ENCODE measurements at places on chromosomes 5 and 9. TPM values are rescaled to one million over a fixed set of nuclear protein-coding genes. Genes with fewer than 3 reads are reported as not detected.

FCN2 gene
- not detected for total RNA-seq

GABRA1 gene
- not detected for total RNA-seq

PCDHB11 gene
- under 0.01 TPM for total RNA-seq

ANXA2R gene
- 1.6 TPM for total RNA-seq

LRRC19 gene
- total RNA-seq: not detected

SPRY4 gene
- total RNA-seq: 8.9 TPM

MARCHF11 gene
- not detected for total RNA-seq

PPP2R2B gene
- under 0.01 TPM for total RNA-seq

TMEM215 gene
- not detected for total RNA-seq

TNFSF8 gene
- total RNA-seq: not detected

NFIB gene
- 14.1 TPM for total RNA-seq

PRUNE2 gene
- total RNA-seq: 3.6 TPM

SLC2A8 gene
- total RNA-seq: 9.2 TPM

COL23A1 gene
- not detected for total RNA-seq

CANX gene
- 245 TPM for total RNA-seq

PPIC gene
- 16.8 TPM for total RNA-seq

TMEM252 gene
- total RNA-seq: not detected

PCDH1 gene
- total RNA-seq: 0.15 TPM

ADRA1B gene
- total RNA-seq: 2.4 TPM

TTC23L gene
- total RNA-seq: under 0.01 TPM

GLDC gene
- total RNA-seq: 0.34 TPM

CARD6 gene
- total RNA-seq: 2.4 TPM

MARVELD2 gene
- 2.2 TPM for total RNA-seq

CCNO gene
- not detected for total RNA-seq

CCDC192 gene
- not detected for total RNA-seq

SV2C gene
- not detected for total RNA-seq

IL5 gene
- total RNA-seq: not detected

DMXL1 gene
- total RNA-seq: 11.3 TPM

LAMC3 gene
- total RNA-seq: 0.74 TPM

FGF18 gene
- total RNA-seq: not detected

SPINK4 gene
- not detected for total RNA-seq

IFNB1 gene
- total RNA-seq: not detected

NTRK2 gene
- total RNA-seq: under 0.01 TPM

HAVCR2 gene
- 0.17 TPM for total RNA-seq

All from bronchus fibroblast of lung (primary cell).